ENCODE measurements at places on chromosomes 2 and 18.

GRCh38 chr2:12587729-12588522, 128.8 kb upstream of the TRIB2 start:
- DNase-seq, result no peak

DNA sequence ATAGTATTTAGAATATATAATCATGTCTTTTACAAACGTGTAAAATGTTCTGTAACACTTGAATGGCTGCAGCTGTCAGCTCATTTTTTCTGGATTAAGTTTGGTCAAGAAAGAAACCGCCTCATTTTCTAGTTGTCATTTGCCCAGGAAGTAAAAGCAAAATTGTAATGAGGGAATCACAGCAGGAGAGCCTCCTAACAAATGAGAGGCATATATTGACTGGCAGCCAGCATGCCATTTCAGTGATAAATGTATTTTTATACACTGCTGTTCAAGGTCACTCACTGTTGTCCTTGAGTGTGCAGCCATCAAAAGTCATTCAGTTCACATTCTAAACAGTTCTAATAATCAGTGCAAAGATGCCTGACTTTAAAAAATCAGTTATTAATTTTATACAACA, 144.3 kb upstream of the BOD1L2 start:
- peak; percentile 91 for DNase-seq

DNA sequence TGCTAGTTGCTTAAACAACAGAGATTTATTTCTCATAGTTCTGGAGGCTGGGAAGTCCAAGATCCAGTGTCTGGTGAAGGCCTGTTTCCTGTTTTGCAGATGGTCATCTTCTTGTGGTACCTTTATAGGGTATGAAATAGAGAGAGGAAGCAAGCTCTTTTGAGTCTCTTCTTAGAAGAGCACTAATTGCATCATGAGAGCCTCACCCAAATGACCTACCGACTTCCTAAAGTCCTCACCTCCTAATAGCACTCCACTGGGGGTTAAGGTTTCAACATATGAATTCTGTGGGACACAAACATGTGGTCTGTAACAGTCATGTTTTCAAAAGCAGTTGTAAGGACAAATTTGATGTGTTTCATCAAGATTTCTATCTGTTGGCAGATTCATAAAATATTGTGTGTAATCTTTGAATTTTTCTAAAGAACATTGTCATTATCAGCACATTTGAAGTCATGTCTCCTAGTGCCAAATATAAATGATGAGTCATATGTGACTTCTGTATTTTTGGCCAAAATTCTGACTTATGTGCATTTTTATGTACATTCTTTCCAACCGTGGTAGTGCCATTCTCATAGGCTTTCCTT, 45.3 kb downstream of the CD28 start:
- DNase-seq, result no peak

DNA sequence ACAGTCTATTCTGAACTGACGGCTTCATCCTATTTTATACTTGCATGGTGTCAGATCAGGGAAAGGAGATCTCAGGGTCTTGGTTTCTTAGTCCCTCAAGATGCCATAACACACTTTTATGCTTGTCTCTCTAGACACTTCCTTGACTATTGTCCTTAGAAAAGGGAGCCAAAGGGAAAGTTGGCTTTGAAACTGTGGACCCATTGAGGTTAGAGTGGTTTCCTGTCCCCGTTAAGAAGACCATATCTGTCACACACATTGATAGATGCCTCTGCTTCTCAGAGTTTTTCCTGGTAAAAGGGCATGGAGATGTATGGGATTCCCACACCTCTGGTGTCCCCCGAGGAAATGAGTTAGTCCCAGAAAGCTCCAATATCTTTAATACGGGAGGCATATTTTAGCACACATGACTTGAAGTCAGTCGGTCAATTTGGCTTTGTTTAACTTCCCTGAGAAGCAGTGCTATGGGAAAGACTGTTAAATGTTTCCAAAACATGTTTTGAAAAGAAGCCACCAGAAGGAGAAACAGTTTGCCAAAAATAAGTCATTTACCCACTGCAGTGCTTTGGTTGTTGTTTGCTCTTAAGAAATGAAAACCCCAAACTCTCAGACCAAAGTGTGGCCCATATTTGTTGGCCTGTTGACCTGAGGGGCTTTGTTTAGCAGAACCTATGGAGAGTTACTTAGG, 133.4 kb upstream of the CXCR4 start:
- DNase-seq, result no peak

GRCh38 chr2:85811180-85812093, 57.6 kb downstream of the ATOH8 start:
- no peak for DNase-seq
